ENCODE measurements at places on chromosomes 16 and 17.

- no peak for DNase-seq
These were observed 45.7 kb upstream of the CSNK2A2 start for GRCh38 chr16:58243528-58244004.

DNA sequence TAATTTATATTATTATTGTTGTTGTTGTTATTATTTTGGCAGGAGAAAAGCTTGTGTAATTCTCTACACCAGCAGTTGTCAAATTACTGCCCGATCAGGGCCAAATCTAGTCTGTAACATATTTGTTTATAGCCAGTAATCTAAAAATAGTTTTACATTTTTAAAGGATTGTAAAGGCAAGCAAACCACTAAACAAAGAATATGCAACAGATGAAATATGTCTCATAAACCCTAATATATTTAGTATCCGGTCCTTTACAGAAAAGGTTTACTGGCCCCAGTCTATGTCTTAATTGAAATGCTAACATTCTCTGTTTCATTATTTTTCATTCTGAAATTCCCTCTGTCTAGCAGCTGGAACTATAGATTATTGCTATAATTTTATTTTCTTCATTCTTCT is 709.5 kb downstream of the KCNJ2 start:
- no peak for DNase-seq

DNA sequence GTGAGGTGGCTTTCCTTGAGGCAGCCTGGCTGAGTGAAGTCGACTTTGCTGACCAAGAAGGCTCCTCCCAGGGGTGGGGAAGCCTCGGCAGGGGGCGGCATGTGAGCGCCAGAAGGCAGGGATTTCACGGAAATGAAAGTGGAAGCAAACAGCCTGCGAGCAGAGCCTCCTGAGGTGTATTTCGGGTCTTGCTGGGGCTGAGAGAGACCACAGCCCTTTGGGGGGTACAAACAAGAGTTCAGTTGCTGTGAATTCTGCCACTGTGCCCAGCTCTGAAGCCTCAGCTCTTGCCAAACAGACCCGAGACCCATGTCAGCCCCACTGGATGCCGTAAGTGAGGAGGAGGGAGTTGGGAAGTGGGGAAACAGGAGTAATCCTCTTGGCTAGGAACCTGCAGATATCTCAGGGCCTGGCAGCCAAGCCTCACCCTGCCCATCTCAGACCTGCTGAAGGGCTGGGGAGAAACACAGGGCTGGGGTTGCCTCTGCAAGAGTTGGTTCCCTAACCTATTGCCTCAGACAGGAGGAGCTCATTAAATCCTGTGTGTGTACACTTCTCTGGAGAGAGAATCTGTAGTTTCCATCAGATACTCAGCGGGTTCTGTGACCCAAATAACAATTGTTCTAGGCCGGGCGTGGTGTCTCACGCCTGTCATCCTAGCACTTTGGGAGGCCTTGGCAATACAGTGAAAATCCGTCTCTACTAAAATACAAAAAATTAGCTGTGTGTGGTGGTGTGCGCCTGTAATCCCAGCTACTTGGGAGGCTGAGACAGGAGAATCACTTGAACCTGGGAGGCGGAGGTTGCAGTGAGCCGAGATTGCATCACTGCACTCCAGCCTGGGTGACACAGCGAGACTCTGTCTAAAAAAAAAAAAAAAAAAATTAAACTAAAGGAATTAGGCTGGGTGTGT is at the start of gene IFI35:
Gene IFI35, plus strand, starts transcription at position 146 of the 913 bp plus-strand sequence. Its CDS starts 164 bp downstream, at position 310.
- no peak for DNase-seq

DNA sequence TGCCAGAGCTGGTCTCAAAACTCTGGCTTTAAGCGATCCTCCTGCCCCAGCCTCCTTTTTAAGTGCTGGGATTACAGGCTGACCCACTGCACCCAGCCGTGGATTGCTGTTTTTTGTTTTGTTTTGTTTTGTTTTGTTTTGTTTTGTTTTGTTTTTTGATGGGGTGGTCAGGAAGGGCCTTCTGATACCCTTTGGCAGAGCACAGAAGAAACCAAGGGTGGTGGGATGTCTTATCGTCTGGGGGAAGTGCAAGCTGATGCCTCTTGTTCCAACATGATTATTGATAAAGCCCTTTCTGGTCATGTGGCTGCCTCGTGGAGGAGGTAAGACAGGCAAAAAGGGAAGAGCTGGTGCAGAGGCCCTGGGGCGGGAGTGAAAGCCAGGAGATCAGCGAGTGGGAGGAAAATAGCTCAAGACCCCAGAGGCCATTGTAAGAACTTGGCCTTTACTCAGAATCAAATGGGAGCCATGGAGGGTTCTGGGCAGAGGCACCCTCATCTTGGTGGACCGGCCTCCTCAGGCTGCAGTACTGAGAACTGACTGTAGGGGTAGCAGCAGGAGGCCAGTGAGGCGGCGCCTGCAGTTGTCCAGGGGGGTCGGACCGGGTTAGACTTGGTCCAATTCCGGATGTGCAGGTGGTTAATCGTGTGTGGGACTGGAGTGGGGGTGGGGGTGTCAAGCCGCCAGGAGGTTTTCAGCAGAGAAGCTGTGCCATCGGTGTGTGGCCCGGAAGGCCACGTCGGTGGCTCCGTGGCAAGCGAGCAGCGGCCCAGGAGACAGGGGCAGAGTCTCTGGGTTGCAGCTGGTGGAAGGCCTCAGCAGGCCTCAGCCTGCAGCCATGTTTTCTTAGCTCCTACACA is 84.4 kb upstream of the GSE1 start:
- no peak for DNase-seq

- DNase-seq, result no peak
These were observed 1.2 kb downstream of the DYNLL2 start for GRCh38 chr17:58084317-58084981.

All from NCI-H1436 treated with DMSO at 0.1 percent for 48 hours (cell line).